ENCODE measurements at places on chromosomes 7 and 10. TPM values are rescaled to one million over a fixed set of nuclear protein-coding genes. Genes with fewer than 3 reads are reported as not detected.

The CNPY1 gene
- not detected for total RNA-seq

The TMEM213 gene
- not detected for total RNA-seq

The GPR22 gene
- total RNA-seq: not detected

The ATG9B gene
- total RNA-seq: under 0.01 TPM

The RBAK gene
- total RNA-seq: 4.1 TPM

The MBL2 gene
- total RNA-seq: not detected

The HSPA12A gene
- 0.44 TPM for total RNA-seq

The PTPRE gene
- 254 TPM for total RNA-seq

The BAMBI gene
- total RNA-seq: 3.0 TPM

The STEAP4 gene
- total RNA-seq: not detected
